ENCODE measurements at places on chromosomes 12 and 14.

DNA sequence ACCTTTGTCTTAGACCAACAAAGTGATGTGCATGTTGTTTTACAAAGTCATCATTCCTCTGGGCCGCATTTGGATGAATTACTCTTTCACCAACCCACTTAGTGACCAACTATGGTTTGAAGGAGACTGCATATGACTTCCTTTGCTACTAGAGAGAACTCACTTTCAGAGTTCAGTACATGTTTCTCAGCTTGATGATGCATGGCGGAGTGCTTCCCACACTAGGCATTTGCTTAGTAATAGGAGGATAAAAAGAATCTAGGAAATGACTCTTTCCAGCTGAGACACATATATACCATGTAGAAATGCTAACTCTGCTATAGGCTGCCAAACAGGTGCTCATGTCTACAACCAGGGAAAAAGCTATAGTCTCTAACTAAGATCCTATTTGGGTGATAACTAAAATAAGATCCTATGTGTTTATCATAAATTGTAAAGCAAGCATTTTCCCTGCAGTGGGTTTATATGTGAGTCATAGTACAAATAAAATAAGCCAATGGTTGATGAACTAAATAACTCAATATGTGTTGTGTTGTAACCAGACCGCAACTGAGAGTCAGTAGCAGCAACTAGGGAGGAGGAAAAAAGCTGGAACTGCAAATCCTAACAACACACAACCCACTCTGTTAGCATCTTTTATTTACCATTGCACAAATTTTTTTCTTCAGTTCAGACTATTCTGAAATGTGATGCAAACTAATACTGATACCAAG is 87.2 kb downstream of the TSPAN8 start:
- no peak for DNase-seq

DNA sequence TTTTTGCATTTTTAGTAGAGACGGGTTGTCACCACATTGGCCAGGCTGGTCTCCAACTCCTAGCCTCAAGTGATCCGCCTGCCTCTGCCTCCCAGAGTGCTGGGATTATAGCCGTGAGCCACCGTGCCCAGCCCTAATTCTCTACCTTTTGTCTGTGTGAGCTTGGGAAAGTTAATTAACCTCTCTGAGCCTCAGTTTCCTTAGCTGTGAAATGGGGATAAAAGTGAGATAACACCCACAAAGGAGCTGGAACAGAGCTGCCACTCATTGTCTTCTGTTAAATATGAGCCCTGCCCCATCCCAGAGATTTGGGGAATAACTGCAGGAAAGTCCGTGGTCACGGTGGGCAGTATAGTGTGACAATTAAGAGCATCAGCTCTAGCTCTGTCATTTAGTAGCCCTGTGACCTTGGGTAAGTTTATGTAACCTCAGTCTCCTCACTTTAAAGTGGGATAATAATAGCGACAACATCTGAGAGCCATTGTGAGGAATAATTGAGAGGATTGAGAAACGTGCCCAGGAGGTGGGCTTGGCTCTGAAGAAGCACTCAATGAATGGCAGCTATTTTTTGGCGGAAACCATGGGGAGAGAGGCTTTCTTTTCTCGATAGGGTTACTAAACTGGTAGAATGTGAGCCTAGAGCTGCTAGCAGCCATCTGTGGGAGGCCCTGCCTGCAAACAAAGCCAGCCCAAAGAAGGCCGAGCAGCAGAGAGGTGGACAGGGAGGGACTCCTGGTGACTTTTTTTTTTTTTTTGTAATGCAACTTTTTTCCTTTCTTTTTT is 60.8 kb upstream of the MED13L start:
- no peak for DNase-seq

DNA sequence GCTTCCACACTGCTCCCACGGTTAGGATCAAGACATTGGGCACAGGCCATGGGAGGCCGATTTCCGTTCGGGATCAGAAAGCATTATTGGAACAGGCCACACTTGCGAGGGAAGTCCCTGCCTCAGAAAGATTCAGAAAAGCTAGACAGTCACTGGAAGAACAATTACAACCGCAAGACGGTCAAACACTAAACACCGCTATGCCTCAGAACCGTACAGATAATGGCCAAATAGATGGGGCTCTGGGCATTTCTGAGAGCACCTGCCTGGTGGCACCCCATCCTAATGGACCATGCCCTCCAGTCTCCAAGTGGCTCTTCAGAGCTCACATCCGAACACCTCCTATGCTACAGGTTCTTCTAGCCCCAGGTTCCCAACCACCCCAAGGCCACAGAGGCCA is 42.0 kb downstream of the SSH1 start:
- DNase-seq = no peak

DNA sequence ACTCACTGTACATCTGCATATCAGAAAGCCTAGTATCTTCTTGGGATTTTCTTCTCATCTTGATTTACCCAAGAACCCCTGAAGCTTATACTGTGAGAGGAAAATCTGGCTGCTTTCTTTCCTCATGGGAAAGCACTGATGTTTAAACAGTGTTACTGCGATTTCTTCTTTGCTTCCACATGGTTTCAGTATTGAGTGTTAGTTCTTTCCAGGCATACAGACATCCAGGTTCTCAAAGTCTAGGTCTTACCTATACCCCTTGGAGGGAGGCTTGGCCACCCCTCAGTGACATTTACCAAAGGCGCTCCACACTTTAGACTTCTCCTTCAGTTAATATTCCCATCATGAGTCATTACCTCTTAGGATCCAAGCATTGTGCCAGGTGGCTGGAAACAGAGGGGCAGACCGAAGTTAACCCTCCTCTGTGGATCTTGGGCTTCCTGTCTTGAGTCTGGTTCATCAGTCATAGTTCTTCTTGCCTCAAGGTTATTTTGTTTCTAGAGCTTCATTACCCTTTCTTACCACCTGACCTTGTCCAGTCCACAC is 79.1 kb downstream of the TMEM117 start:
- DNase-seq = no peak

DNA sequence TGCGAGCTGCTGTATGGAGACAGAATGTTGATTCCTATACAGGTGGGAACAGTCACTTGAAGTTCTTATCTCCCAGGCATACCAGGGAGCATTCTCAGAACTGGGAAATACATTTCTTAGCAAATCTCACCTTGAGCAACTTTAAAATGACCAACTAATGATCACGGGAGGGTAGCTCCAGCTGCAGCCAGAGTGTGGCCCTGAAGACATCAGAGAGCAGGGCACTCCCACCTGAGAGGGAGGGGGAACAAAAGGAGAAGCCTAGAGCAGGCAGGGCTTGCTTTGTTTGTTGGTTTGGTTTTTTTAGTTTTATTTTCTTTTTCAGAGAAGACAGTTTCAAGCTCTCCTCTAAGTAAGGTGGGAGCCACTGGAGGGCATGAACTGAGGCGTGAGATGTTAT is 101.1 kb downstream of the OTX2 start:
- no peak for DNase-seq

GRCh38 chr14:105340821-105341733 is 26.5 kb downstream of the PACS2 start:
- no peak for DNase-seq

DNA sequence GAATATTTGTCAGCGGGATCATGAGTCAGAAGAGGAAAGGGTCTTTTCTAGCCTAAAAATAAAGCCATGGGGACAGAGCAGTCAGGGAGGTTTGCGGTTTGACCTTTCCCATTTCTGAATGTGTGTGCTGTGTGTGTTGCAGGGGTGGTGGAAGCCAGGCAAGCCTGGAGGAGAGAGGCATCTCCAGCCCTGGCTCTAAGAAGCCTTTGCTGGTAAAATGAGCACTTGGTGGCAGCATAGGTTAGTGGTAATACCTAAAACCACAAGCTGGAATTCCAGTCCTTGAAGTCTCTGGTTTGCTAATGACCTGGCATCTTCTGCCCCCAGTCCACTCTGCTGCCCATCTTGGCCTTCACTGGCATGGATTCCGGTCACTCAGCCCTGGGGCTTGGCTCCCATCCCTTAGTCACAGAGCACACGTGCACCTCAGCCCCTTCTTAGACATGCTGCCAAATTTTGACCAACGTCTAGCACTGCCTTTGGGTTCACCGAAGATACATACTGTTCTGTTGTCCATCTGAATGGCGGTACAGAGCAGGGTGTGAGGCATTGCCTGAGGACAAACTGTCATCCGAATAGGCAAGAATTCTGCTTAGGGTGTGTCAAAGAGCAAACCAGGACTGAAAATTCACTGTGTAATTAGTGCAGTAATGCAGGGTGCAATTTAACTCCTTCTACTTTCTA is 52.7 kb downstream of the KCNA5 start:
- peak; percentile 51 for DNase-seq

DNA sequence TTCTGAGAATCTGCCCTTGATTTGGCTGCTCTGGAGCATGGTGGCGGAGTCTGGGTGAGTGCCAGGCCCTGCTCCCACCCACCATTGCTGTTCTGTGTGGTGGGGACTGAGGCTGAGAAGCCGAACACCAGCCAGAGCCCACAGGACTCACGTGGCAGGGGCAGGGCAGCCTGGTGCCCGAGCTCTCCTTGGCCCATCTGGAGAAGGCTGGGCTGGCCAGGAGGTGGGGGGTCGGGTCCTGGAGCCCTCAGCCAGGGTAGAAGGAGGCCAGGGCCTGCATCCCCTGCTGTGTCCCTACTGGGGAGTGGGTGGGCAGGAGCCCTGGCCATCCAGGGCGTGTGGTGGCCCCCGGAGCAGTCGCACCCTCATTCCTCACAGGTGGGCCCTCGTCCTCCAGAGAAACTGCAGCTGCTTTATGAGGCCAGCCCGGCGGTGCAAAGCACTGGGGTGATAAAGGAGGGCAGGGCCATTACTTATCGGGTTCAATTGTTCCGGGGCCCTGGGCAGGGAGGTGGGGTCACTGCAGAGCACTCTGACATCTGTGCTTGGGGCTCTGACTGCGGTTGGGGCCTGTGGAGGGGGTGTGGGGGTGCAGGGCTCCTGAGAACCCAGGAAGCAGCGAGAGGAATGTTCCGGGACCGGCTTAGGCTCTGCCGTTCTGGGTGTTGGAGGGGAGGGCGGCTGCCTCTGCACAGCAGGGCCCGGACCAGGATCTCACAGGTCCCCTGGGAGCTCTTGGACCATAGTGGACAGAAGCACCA is 217.5 kb upstream of the C14orf180 start:
- DNase-seq = no peak

All from AG09309 (cell line).